ENCODE measurements at places on chromosomes 3 and 15.

- no peak for DNase-seq
Observed at GRCh38 chr3:31262201-31262600, 270.5 kb upstream of the STT3B start.

GRCh38 chr3:124780356-124780755, 50.1 kb downstream of the UMPS start:
- DNase-seq, result no peak

- DNase-seq, result no peak
Observed at GRCh38 chr15:61640756-61641155, 411.7 kb upstream of the RORA start.

GRCh38 chr15:33008284-33008995, 186.1 kb downstream of the FMN1 start:
- DNase-seq, result no peak

- DNase-seq, result no peak
Observed at GRCh38 chr3:18652781-18653180, 227.6 kb upstream of the SATB1 start.

- no peak for DNase-seq
Observed at GRCh38 chr3:72086042-72086742, 301.2 kb upstream of the PROK2 start.

DNA sequence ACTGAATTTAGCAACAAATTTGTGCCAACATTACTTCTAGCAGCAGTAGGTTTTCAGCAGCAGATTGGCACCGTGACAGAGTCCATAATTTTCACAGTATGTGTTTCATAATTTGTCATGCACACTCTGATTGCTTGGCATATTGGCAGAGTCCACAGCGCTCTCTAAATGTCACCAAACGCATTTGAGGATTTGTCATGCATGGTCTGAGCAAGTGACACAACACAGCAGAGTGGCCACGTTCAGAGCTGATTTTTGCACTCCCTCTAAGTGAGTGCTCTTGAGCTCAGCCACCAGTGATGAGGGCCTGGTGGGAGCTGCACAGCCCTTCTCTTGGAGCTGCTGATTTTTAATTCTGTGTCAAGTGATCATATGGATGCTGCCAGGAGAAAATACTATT, 1270.8 kb downstream of the ROBO1 start:
- DNase-seq, result no peak

- no peak for DNase-seq
Observed at GRCh38 chr3:196197524-196197923, 13.7 kb downstream of the ZDHHC19 start.

DNA sequence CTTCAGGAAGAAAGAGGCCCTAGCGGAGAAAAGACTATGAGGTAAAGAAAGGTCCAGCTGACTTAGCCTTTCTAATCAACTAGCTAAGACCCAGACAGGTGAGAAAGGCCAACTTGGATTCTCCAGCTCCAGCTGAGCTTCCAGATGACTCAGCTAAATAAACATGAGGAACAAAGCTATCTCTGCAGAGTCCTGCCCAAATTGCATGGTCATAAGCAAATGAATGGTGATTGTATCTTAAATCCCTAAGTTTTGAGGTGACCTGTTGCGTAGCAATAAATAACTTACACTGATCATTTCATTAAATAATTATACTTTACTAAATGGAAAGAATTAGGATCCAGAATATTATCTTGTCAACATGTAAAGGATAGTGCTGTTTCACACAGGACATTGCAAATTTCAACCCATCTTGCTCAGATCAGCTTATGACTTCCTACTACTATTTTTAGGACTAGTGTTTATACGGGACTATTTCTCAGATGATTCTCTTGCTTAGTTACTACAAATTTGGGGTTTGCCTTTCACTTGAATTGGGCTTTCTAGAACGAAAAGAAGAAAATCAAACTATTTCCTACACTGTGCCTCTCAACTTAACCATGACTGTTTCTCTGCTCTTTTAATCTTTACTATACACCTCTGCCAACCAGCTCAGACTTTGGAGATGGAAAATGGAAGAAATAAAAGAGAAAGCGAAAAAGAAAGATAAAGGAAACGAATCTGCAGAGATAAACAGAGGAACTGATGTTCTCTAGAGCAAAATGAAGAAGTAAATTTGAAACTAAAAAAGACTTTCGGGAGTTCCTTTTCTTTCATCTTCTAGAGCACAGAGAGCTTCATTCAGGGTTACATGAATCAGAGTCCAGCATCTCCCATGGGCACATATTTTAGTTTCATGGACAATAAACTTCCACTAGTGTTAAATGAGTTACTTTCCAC, 6.6 kb upstream of the ADGRG7 start:
- no peak for DNase-seq

GRCh38 chr15:65998486-65998885, 129.2 kb downstream of the RAB11A start:
- no peak for DNase-seq

GRCh38 chr3:136078421-136079364, 113.2 kb downstream of the PPP2R3A start:
- DNase-seq, result no peak

- DNase-seq, result no peak
Observed at GRCh38 chr3:143139762-143140161, 20.2 kb downstream of the CHST2 start.

- DNase-seq, result no peak
Observed at GRCh38 chr3:123491966-123492587, 43.2 kb upstream of the ADCY5 start.

- no peak for DNase-seq
Observed at GRCh38 chr3:191339316-191339917, 9.1 kb upstream of the UTS2B start.

DNA sequence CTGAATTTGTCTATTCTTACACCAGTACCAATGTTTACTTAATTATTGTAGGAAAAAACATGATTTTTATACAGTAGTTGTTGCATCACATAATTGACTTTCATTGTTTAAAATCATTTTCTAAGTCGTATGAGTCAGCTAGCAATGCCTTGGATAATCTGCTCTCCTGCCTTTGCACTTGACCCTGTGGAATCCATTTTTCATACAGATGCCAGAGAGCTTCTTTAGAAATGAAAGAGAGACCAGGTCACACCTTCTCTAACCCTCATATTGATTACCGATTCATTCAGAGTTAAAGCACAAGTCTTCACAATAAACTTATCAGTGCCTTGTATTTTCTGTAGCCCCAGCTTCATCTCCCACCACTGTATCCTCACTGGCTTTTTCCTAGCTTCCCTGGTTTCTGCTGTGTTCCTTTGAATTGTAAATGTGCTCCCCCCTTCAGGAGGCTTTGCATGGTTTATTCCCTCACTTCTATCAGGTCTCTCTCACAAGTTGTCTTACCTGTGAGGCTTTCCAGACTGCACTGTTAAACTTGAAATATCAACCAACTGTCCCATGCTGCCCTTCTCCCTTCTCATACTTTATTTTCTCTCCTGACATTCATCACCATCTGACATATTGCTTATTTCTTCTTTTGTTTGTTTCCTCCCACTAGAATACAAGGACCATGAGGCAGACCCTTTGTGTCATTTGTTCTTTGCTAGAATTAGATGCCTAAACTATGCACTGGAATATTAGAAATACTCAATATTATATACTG, 662.0 kb upstream of the GBE1 start:
- no peak for DNase-seq

- DNase-seq, result no peak
Observed at GRCh38 chr3:39413691-39414420, 7.3 kb downstream of the RPSA start.

GRCh38 chr3:84444726-84445521, 513.9 kb upstream of the CADM2 start:
- no peak for DNase-seq

- no peak for DNase-seq
Observed at GRCh38 chr3:141410408-141410807, 42.1 kb downstream of the ZBTB38 start.

- no peak for DNase-seq
Observed at GRCh38 chr3:169034401-169034800, 629.1 kb downstream of the MECOM start.

GRCh38 chr3:195035345-195036202, 235.4 kb downstream of the XXYLT1 start:
- no peak for DNase-seq

GRCh38 chr15:95017666-95018328, 786.4 kb downstream of the MCTP2 start:
- no peak for DNase-seq

DNA sequence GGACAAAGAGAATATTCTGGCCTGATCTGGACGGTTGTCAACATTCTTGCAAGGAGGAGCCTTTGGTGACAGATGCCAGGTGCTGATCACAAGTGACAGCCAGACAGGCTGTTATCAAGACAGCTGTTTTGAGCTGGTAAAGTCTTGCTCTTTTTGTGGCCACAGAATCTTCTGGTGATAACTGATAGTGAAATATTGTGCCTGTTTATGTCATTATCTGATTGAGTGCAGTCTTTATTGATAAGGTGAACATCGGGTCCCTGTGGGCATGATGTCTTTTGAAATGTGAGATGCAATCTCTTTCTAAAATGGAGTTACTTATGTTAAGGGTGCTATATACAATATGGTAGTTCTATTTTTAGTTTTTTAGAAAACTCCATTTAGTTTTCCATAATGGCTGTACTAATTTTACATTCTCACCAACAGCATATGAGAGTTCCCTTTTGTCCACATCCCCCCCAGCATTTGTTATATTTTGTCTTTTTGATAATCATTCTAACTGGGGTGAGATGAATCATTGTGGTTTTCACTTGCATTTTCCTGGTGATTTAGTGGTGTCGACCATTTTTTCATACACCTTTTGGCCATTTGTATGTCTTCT, 10.7 kb downstream of the CEP63 start:
- no peak for DNase-seq

DNA sequence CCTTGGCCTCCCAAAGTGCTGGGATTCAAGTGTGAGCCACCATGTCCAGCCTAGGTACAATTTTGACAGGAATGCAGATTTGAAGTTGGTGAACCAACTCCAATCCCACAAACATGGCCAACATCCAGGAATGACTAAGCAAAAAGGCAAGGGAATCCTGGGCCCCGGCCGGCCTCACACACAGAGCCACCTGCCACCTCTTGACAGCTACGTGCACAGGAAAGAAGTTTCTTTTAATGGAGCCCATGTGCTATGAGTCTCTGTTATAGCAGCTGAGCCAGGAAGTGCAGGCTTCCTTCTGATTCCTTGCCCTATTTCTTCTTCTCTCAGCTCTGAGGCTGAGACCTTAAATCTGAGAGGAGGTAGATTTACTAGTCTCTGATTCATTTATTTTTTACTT, 8.8 kb downstream of the TMEM40 start:
- no peak for DNase-seq

GRCh38 chr3:76991165-76991564, 48.7 kb upstream of the ROBO2 start:
- no peak for DNase-seq

DNA sequence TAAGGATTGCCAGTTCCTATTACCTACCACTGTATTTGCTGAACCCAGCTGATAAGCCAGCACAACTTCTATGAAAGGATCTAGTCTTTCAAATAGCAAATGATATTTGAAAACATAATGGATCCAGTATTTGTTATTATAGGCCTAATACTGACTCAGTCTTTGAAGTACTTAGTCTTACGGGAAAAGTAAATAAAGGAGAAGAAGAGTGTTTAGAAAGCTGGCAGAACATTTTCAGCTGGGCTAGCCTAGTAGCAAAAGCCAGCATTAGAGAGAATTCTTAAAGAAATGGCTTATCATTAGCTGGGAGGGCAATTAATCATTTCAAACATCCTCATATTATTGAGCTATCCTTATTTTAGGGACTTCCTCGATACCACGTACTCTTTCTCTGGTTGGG, 101.4 kb upstream of the GOLIM4 start:
- DNase-seq, result no peak

- no peak for DNase-seq
Observed at GRCh38 chr3:156764751-156765150, 61.4 kb upstream of the LEKR1 start.

- DNase-seq, result no peak
Observed at GRCh38 chr15:39247574-39247973, 333.3 kb upstream of the THBS1 start.

DNA sequence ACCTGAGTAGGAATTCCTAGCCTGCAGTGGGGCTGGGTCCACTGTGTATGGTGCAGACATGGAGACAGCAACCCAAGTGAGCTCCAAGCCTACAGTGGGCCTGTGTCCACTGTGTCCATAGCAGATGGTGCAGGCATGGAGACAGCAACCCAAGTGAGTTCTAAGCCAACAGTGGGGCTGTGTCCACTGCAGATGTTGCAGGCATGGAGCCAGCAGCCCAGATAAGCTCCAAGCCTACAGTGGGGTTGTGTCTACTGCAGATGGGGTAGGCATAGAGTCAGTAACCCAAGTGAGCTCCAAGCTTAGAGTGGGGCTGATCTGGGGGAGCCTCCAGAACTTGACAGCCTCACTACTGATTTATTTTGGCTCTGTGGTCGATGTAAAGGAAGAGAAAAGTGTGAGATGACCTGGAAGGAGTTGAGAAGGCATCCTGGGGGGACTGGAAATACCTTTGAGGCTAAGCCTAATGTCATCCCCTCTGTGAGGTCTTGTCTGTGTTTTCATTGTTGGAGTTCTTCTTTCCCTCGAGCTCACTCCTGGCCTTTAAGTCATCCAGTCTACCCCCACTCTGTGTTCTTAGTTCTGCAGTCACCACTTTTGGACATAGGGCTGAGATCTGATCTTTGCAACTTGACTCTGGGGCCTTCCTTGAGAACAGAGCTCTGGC, 22.4 kb upstream of the IL16 start:
- no peak for DNase-seq

- no peak for DNase-seq
Observed at GRCh38 chr3:78666470-78666800, 1101.4 kb downstream of the ROBO1 start.

DNA sequence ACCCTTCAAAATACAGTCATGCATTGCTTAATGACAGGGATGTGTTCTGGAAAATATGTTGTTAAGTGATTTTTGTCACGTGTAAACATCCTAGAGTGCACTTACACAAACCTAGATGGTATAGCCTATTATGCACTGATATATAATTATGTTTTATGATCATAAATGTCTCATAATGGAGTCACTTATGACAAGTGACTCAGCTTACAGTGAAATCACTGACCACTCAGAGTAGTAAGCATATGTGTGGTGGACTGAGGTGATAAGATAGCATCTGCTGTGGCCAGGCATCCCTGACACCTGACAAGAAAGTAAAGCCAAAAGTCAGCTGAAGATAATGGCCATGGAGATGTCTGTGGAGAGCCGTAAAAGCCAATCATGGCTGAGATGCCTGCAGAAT, 5.4 kb downstream of the ACAD11 start:
- DNase-seq, result no peak

DNA sequence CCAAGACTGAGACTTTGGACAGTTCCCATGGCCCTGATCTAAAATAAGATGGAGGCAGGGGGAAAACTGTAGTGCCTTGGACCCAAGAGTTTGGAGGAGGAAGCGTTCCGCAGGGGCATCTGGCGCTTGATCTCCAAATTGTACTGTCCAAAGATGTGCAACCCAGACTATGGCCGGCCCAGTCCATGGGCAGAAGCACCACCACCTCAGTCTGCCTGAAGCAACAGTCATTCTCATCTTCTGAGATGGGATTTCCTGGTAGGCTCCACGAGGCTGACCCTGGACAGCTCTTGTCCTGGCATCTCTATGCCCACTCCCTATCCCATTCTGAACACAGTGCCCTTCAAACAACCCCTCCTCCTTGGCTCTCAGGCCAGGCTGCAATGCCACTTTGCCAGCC, 3.6 kb downstream of the INSYN1 start:
- DNase-seq, result no peak

GRCh38 chr15:48596841-48597240, 48.7 kb downstream of the FBN1 start:
- DNase-seq, result no peak

- no peak for DNase-seq
Observed at GRCh38 chr15:82838096-82838735, 28.8 kb downstream of the WHAMM start.

Data from stimulated activated CD4-positive, alpha-beta T cell treated with anti-CD3 and anti-CD28 coated beads, Interleukin-1b, Interleukin-23, amount 100 ng/mL, for 1 hour (primary cell).